ENCODE measurements at places on chromosomes 16 and 17.

DNA sequence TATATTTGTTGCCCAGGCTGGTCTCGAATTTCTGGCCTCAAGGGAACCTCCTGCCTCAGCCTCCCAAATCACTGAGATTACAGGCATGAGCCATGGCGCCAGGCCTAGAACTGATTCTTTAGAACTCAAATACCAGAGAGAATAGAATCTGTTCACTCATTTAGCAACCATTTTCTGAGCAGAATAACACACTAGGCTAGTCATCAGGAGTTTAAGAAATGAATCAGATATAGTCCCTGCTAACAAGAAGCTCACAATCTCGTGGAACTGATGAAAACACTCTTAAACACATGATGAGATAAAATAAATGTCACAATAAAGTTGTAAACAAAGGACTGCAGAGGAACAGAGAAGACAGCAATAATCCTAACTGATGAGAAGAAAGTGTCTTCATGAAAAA is 55.8 kb upstream of the ADCY9 start:
- no peak for DNase-seq

DNA sequence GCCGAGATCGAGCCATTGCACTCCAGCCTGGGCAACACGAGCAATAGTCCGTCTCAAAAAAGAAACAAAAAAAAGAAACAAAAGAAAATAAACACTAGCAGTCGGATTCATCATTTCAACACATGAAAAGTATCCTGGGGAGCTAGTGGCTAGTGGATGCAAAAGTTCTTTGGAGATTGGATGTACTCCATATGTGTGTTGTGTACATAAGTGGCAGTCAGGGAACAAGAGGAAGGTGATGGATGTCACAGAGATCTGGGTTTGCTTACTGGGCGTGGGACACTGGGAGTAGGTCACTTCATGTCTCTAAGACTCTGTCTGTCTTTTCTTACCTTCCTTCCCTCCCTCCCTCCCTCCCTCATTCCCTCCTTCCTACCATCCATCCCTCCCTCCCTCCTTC is 35.4 kb downstream of the MRC2 start:
- DNase-seq, result no peak

- DNase-seq, result no peak
Measured at GRCh38 chr17:37737971-37738370, 6.9 kb downstream of the HNF1B start.

GRCh38 chr17:40515011-40515410 is 13.6 kb upstream of the TNS4 start:
- no peak for DNase-seq

DNA sequence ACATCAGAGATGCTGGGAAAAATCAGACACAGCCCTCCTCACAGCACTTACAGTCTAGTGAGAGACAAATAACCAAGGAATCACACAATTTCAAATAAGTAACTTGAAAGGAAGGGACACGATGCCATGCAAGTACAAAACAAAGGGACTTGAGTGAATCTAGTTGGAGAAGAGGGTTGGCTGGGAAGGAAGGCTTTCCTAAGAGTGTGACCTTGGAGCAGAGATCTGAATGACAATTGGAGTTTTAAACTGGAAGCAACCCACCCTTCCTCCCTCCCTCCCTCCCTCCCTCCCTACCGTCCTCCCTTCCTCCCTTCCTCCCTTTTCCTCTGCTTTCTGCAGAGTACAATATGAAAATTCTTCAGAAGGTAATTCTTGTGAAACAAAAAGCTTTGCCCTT is 31.1 kb downstream of the ADAMTS18 start:
- DNase-seq, result no peak

DNA sequence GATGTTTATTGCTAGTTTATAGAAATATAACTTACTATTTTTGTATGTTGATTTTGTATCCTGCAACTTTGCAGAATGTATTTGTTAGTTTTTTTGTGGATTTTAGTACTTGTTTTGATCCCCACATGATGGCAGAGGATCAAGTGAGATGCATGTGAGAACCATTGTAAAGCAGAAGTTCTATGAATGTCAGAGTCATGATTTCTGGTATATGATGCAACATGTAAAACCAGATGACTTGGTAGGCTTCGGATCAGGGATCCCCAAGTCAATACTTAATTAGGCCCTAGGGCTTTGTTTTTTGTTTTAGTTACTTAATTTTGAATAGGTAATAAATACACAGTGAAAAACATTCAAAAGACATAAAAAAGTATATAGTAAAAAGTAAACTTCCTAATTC is 45.8 kb downstream of the ESRP2 start:
- DNase-seq, result no peak

GRCh38 chr17:12637015-12637414 is 28.7 kb upstream of the MYOCD start:
- DNase-seq, result no peak

- no peak for DNase-seq
Measured at GRCh38 chr17:76130473-76130872, 10.6 kb downstream of the FOXJ1 start.

- DNase-seq, result peak; percentile 74
Measured at GRCh38 chr16:4936991-4937781, at the start of gene PPL. TSS of gene PPL (minus strand) at chr16:4937148. CDS start at chr16:4937045, 103 bp downstream.

GRCh38 chr16:22250522-22250921 is 44.4 kb downstream of the EEF2K start:
- no peak for DNase-seq

- no peak for DNase-seq
Measured at GRCh38 chr17:59289981-59290301, 41.5 kb upstream of the YPEL2 start.

DNA sequence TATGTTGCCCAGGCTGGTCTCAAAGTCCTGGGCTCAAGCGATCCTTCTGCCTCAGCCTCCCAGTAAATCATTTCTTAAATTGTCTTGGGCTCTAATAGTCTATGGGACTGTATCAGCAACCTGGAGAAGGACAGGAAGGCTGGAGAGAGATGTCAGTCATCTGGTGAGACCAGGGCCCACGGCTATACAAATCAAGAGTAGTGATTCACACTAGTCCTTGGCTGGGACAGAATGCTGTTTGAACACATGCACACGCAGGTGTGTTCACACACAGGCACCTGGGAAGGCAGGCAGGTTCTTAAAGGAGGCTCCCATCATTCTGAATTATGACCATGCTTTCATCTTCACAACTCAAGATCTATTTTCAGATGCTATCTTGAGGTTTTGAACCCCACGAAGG is 14.1 kb downstream of the NQO1 start:
- no peak for DNase-seq

DNA sequence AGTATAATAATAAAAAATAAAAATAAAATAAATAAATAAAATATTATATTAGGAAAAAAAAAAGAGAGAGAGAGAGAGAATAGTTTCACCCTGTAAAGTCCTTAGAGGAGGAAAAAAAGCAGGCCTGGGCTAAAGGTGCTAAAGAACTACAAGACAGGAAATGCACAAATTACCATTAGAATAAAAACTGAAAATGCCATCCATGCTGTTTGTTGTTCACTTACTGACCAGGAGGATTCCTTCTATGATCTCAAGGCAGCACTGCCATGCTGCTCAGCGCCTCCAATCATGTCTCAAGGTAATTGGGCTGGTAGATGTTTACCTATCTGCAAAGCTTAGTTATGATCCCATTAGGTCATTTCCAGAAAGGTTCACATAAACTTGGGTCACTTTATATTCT is 201.2 kb downstream of the GRIN2A start:
- DNase-seq, result no peak

DNA sequence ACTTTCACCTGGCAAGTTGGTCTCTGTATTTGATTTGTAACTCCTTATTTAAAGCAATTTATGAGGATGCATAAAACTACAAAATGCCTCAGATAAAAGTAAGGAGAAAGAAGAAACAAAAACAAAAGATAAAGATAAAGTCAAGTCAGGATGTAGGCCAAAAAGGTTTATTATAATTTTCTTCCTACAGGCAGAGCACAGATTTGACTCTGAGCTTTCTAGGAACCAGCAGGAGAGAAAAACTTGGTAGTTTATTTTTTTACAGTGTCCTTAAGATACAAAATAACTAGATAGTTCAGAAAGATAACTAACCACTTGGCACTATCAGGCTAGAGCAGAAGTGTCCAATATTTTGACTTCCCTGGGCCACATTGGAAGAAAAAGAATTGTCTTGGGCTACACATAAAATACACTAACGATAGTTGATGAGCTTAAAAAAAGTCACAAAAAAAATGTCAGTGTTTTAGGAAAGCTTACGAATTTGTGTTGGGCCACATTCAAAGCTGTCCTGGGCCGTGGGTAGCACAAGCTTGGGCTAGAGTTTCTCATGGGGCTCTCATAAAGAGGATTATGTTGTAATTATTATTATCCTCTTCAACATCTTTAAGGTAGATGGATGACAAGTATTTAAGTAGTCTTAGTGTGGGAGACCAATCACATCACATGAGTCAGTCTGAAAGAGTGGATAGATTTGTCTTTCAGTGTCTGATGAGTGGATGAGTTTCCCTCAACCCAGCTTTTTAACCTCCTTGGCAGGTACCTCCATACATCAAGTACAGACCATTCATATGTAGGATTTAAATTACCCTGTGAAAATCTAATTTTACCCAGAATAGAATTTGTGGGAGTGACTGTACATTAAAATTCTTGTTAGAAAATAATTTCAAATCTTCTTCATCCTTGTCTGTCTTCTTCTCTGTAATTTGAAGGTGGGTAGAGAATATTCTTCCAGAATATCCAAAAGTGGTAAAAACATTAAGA is 17.0 kb downstream of the PAFAH1B1 start:
- DNase-seq, result no peak

DNA sequence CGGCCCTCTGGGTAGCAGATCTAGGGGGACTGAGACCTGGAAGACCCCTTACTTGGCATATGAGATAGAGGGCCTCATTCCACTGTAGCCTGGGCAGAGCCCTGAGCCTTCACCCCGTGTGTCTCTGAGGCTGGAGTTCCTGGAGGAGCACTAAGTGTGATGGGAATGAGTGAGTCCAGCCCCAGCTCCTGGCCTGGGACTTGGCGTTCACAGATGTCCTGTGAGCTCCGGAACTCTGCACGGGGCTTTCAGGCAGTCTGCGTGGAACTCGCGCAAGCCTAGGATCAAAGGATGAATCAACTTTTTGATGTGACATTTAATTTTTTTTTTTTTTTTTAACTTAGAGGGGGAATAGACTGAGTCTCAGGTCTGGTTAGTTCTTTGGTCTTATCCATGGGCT is 1.8 kb downstream of the NKD1 start:
- no peak for DNase-seq

DNA sequence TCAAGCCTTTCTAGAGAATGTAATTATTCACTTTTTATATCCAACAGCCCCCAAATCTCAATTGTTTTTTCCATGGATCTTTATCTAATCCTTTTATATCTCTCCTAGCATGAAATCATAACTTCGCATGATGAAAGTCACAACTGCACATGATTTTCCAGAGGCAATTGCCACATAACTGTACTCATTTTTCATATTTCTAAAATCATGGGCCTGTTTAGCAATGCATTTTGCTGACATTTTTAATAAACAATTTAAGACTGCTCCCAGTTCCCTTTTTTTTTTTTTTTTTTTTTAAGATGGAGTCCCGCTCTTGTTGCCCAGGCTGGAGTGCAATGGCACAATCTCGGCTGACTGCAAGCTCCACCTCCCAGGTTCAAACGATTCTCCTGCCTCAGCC is 83.5 kb downstream of the VMP1 start:
- DNase-seq, result no peak

GRCh38 chr16:616733-617586 is 13.8 kb upstream of the WFIKKN1 start:
- no peak for DNase-seq

GRCh38 chr17:57021226-57021940 is 43.5 kb downstream of the SCPEP1 start:
- DNase-seq, result no peak

- no peak for DNase-seq
Measured at GRCh38 chr16:17343728-17344127, 127.0 kb downstream of the XYLT1 start.

DNA sequence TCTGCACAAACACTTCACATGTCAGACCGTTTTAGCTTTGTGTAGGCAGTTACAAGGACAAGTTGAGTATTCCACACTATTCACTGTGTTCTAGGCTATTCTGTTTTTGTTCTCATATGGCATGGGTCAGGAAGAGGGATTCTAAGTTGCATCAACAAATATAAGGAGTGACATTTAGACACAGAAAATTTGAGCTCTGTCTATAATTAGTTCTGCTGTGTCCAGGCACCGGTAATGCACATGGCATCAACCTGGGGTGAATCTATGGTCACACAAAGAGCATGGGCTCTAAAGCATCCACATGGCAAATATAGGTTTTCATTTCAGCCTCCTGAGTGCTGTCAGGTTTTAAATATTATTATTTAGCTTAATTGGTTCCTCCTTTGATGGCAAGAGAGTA is 130.4 kb upstream of the PMFBP1 start:
- no peak for DNase-seq

DNA sequence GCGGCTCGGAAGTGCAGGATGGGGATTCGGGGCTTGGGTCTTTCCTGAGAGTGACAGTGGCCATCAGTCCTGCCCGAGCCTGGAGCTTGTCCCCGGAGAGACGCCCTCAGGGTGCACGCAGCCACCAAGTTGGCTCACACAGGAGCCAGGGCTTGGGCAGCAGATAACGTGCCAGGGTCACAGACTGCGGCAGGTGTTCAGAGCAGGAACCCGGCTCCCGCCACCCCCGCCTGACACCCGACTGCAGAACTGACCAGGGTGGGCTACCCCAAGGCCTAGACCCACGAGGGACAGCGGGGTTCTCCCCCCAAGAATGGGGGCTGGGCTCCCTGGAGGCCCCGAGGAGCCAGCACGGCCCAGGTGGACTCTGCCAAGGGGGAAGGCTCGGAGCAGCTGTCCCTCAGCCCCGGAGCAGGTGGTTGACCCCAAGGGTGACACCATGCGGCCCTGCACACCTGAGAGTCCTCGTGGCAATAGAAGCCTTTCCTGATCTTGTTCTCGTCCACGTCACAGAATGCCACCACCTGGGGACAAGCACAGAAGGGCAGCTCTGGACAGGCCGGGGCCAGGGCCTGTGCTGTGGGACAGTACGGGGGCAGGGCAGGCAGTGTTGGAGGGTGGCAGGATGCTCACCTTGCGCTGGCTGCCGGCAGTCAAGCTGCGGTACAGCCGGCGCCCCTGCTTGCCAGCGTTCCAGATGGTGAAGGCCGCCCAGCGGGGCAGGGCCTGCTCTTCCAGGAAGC is 117.1 kb upstream of the ZNF750 start:
- no peak for DNase-seq

DNA sequence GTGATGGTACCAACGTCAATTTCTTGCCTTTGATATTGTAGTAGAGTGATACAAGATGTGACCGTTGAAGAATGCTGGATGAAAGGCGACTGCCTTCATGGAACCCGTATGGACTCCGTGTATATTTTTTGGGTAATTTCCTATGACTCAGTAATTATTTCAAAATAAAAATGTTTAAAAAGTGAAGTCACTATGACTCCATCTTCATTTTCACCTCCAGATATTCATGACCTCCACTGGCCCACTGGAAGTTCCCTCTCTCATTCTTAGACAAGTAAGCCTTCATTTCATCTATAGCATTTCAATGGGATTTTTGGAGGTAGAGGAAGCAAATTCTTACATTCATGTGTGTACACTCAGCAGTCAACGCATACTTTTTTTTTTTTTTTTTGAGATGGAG is 111.8 kb upstream of the NUDT7 start:
- no peak for DNase-seq
